ENCODE measurements at places on chromosomes 5 and 9.

DNA sequence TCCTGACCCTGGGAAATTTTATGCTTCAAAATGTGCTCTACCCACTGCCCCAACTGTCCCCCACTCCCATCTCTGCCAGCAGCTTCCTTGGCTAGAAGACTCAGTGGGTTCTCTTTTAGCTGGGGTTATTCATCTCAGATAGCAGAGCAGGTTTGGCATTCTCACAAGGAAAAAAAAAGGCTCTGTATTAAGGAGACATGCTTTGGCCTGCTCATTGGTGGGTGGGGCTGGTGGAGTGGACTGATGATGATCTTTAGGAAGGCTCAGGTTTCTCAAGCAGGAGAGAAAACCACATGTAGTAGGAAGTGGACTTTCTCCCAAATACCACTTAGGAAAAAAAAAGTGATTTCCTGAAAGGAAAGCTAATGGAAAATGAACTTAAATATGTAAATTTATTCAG lies 279.2 kb upstream of the ZNF462 start:
- no peak for DNase-seq

GRCh38 chr5:133841831-133842750 lies 126.3 kb downstream of the C5orf15 start:
- peak; percentile 14 for DNase-seq

GRCh38 chr9:38418366-38418765 lies 5.9 kb downstream of the IGFBPL1 start:
- DNase-seq, result no peak

- DNase-seq, result no peak
Observed at GRCh38 chr5:153099328-153099727, 391.1 kb upstream of the GRIA1 start.

- DNase-seq, result no peak
Observed at GRCh38 chr5:130024006-130024405, 119.7 kb downstream of the CHSY3 start.

DNA sequence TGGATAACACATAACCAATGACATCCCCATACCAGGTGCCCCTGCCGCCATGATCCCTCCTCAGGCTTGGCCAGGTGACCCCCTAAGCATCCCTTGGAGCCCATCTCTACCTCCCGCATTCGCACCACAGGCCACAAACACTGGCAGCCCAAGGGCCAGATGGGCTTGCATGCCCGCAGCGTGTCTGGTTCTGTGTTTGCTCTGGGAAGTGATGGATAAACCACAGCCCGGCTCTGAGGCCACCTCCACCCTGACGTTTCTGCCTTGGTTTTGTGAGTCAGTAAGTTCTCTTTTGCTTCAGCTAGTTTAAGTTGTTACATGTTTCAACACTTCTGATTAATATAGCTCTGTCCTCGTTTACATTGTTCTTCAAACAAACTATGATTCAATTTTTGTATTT lies 172.4 kb upstream of the PHYKPL start:
- no peak for DNase-seq

DNA sequence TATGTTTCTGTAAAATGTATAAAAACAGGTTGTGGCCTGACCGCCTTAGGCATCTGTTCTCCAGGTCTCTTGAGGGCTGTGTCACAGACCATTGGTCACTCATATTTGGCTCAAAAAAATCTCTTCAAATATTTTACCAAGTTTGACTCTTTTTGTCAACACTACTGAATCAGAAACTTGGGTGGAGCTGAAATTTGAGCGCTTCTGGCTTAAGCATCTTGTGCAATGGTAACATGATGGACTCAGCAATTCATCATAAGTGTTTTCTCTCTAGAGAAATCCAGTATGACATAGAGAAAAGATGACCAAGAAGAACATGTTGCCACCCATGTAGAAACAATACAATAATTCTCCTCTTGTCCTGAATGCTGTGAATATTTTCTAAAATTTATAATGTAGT lies 387.9 kb downstream of the MAT2B start:
- DNase-seq, result no peak

GRCh38 chr9:38416461-38416860 lies 7.8 kb downstream of the IGFBPL1 start:
- no peak for DNase-seq

DNA sequence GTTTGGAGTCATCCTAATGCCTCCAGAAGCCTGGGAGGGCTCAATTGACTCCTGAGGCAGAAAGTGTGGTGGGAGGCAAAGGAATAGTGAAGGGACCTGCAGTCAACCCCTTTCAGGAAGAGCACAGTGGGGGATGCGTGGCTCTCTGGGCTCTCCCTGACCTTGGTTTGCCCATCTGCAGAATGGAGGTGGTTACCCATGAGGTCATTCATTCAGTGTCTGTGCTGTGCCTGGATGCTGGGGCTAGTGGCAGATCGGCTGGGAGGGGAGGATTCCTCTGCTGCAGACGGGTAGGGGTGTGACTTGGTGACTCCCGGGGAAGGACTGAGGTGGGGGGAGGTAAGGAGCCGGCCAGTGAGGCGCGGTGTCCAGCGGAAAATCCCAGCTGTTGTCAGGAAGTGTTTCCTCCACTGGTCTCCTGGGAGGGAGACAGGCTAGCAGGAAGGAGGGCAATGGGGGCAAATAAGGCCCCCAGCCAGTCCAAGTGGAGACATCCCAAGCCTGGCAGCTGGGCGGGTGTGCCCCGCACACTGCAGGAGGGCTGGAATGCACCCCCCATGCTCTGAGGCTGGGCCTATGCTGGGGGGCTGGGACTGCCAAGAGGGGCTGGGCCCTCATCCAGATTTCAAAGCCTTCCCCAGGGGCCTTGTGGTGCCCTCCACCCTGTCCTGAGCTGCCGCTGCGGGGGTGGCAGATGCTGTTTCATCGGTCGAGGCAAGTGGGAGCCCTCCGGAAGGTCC lies 10.9 kb downstream of the CXXC5 start:
- DNase-seq, result no peak

DNA sequence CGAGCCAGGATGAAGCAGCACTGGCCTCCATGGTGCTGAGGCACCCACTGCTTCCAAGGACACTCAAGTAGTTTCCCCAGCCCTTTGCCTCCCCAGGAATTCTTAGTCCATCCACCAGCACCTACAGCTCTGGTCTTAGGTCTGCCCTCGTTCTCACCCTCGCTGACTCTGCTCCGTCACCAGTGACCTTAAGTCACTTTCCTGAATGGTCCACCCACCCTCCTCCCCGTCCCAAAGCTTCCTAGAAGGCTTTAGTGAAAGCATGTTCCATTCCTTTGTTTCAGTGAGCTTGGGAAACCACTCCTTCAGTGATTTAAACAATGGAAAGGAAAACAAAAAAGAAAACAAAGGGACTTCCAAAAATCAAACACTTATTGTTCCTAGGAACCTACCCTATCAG lies 54.6 kb upstream of the MAP3K1 start:
- DNase-seq, result no peak

DNA sequence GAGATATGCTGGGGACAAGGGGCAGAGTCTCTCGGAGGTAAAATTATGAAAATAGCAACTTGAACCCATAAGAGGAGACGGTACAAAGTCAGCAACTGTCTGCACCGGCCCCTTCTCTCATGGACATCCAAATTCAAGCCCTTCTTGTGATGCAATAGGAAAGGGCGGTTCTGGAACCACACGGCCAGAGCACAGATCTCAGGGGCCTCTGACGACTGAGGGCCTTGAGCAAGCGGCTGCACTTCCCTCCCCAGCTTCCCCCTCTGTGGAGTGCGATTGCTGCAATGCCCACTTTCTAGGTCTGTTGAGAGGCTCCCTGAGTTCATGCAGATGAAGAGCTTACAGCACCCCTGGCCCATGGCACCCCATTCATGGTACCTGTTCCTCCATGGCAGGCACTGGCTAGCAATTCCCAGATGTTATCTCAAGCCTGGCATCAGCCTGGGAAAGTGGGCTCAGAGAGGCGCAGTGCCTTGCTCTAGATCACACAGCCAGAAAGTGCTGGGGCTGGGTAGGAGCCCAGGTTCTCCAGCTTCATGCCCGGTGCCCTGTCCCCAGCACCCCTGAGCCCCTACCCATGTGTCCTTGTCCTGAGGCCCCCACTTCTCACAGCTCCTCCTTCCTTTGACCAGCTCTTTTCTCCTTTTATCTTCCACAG lies 17.7 kb upstream of the CPLX2 start:
- no peak for DNase-seq

GRCh38 chr9:82490019-82490499 lies 501.5 kb downstream of the SPATA31D1 start:
- DNase-seq, result no peak

DNA sequence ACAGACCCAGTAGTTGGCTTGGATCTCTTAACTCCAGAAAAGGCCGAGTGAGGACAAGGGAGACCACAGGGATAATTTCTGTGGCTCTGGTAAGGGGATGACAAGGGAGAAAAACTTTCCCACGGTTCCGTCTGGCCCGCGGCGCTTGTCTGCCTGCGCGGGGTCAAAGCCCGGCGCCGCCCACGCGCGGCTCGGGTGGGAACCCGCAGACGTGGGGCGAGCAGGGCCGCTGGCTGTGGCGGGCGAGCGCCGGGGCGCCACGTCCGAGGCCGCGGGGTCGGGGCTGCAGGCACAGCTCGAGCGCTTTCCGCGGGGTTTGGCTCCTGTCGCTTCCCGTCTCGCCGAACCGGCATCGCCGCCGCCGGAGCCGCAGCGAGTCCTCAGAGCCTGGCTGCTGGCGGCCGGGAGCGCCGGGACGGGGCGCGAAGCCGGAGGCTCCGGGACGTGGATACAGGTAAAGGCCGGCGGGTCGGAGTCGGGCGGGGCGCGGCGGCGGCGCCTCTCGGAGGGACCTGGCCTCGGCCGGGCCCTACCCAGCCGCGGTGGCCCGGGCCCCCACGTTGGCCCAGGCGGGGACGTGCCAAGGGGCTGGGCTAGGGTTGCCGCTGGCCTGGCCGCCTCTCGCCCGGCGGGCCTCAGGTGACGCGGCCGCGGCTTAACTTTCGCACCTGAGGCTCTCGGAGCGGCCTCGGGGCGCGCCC lies at the start of gene RNF180:
Gene RNF180, plus strand, starts transcription at position 344 of the 701 bp plus-strand sequence. CDS start 34,965 bp downstream, outside the sequence.
- peak; percentile 26 for DNase-seq

DNA sequence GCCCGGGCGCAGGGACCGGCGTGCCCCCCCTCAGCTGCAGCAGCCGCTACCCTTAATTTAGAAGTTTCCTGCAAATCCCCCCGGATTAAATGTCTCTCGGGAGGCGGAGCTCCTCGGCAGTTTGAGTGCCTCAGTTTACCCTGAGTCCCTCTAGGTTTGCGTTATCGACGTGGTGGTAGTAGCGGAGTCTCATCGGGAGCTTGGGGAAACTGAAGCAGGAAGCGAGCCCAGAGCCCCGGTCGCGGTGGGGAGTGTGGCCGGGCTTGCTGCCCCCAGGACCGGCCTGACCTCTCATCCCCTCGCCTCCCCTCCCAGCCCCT lies 529 bp upstream of the TPM2 start:
- no peak for DNase-seq

GRCh38 chr9:97556036-97556720 lies 54.7 kb downstream of the TMOD1 start:
- DNase-seq, result no peak

DNA sequence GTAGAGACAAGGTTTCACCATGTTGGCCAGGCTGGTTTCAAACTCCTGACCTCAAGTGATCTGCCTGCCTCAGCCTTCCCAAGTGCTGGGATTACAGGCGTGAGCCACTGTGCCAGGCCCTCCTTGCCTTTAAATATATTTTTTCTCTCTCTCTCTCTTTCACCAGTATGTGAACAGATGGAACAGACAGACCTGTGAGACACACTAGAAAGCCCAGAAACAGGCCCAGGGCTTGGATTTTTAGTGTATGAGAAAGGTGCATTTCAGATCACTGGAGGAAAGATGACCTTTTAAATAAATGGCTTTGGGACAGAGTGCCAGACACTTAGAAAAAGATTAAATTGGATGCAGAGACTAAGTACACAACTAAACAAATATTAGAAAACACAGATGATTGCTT lies 3.1 kb downstream of the RASGEF1C start:
- no peak for DNase-seq

DNA sequence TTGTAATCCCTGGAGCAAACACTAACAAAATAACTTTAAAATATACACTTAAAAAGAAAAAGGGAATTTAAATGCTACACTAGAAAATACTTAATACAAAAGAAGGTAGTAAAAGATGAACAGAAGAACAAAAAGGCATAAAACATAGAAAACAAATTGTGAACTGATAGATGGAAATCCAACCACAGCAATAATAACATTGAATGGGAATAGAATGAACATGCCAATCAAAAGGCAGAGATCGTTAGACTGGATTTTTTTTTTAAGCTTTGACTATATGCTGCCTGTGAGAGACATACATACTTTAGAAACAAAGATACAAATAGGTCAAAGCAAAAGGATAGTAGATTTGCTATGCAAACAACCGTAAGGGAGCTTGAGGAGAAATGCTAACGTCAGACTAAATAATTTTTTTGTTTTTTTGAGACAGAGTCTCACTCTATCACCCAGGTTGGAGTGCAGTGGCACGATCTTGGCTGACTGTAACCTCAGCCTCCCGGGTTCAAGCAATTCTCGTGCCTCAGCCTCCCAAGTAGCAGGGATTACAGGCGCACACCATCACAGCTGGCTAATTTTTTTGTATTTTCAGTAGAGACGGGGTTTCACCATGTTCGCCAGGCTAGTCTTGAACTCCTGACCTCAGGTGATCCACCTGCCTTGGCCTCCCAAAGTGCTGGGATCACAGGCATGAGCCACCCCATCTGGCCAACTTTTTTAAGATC lies 6.5 kb downstream of the ABO start:
- DNase-seq, result no peak

DNA sequence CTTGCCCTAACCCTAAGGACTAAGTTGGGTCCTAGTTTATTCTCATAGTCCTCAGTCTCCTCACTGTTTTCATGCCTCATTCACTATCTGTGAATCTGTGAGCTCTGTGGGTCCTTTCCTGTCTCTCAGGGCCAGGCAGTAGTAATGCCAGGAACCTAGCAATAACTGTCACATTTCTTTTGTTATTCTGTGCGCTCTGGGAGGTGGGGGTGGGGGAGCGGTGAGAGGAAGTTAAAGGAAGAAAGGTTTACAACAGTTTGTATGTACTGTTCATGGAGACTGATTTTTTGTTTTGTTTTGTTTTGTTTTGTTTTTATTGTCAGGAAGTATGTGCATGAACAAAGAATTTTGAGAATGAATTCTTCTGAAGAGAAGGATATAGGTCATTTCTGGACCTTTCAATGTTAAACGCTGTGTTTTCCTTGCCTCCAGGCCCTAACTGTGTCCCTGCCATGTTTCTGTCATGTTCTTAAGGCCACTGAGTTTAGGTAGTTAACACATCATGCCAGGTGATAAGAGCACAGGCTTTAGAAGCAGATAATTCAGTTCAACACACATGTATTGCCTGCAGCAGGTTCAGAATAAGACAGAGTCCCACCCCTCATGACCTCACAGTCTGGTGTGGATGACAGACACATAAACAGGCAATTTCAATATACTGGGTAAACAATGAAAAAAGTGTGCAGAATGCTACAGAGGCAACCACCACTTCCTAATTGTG lies 13.3 kb upstream of the FEM1C start:
- DNase-seq, result no peak

- DNase-seq, result no peak
Observed at GRCh38 chr9:24698881-24699518, 153.3 kb upstream of the IZUMO3 start.

DNA sequence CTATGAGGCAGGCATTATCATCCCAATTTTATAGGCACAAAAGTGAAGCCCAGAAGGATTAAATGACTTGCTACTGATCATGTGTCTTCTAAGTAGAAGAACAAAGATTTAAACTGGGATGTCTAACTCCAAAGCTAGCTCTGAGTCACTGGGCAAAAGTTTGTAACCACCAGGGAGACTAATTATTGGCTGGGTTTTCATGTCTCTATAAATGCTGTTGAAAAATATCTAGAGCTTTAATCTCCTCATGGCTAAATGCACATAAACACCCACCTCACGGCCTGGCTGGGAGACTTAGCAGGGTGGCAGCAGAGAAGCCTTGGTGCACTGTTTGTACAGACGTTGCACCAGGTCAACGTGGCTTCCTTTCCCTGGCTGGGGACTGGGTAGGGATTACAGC lies 144.6 kb downstream of the MELK start:
- no peak for DNase-seq

Data from stimulated activated CD8-positive, alpha-beta memory T cell treated with anti-CD3 and anti-CD28 coated beads, Interleukin-4, amount 100 ng/mL, for 48 hours (primary cell).